Fibroblast of skin of left quadriceps (primary cell): ENCODE measurements at places on chromosomes 4 and X.

DNA sequence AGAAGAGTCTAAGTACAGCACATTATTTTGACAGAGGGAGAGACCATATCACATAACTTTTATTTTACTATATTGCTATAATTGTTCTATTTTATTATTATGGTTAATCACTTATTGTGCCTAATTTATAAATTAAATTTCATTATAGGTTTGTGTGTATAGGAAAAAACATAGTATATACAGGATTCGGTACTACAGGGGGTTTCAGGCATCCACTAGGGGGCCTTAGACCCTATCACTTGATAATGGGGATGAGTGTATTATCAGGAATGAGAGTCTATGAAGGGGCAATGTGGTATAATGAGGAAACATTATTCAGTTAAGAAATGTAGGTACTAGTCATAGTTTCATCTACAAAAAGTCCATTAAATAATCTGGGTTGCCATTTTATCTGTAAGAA lies 833.1 kb downstream of the C4orf33 start:
- peak; percentile 1 for DNase-seq

DNA sequence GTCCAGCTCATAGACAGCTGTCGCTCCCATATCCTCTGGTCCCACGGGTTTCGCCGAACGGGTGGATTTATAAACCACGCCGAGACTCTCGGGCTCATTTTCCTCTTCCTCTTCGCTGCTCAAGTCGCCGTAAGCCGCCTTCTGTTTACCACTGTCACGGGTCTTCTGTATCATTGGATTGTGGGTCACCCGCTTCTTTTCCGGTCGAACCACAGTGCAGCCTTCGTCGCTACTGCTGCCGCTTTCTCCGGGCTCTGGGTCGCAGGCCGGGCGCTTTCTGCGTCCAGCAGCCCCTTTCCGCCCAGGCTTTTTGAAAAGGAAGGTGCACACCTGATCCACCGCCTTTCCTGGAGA lies 311 bp downstream of the RNF113A start:
- DNase-seq, result no peak

GRCh38 chr4:38688676-38689355 lies 24.8 kb downstream of the KLF3 start:
- no peak for DNase-seq

DNA sequence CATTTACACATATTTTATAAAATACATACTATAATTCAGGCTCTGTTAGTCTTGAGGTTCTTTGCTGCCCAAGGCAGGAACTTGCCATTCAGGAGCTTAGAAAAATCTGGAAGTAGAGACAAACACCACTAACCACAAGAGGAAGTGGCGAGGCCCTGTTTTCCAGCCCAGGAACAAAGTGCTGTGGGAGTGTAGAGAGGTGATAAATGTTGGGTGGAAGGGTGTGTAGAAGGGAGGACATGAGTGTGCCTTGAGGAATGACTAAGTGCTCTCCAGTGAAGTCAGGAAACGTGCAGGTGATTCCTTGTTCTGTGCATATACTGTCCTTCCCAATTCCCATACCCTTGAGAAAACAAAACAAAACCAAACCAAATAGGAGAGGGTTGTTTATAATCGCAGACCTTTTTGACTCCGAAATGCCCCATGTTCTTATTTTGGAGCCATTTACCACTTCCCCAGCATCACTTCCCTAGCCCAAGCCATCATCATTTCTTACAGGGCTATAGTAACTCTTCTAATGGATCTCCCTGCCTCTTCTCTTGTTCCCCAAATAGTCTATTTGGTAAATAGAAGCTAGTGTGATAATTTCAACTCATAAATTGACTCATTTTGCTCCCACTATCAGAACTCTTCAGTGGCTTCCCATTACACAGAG lies 83.2 kb downstream of the GPAT3 start:
- DNase-seq, result no peak

- DNase-seq, result no peak
Measured at GRCh38 chrX:47751670-47752069, 85.0 kb upstream of the ZNF81 start.
